T-helper 1 cell treated with Interleukin-12 subunit alpha and Interleukin-12 subunit beta and Interleukin-4 antibody, amounts not matched to agents 30 ng/mL and 1 ng/mL, for 36 hours (primary cell): ENCODE measurements at places on chromosomes 3 and 15. TPM values are rescaled to one million over a fixed set of nuclear protein-coding genes. Genes with fewer than 3 reads are reported as not detected.

CAMK2N2 gene
- total RNA-seq = 0.15 and 0.20 TPM in 2 replicates

KY gene
- not detected in 2 replicates for total RNA-seq

ZPLD1 gene
- total RNA-seq = not detected in 2 replicates

ATP10A gene
- total RNA-seq = 51.9 and 60.2 TPM in 2 replicates

CHRNA3 gene
- not detected in 2 replicates for total RNA-seq

SCN11A gene
- 0.07 and 0.12 TPM in 2 replicates for total RNA-seq

LRRC3B gene
- total RNA-seq = not detected in 2 replicates

PTPN23 gene
- 37.6 and 40.6 TPM in 2 replicates for total RNA-seq

TIGIT gene
- total RNA-seq = 2.8 and 3.6 TPM in 2 replicates

EXD1 gene
- total RNA-seq = not detected in 2 replicates

SKOR1 gene
- 0.22 TPM in 2 replicates for total RNA-seq

DNAJC19 gene
- total RNA-seq = 37.7 and 40.0 TPM in 2 replicates

ARL14 gene
- not detected in 2 replicates for total RNA-seq

CKMT1B gene
- 0.20 and 0.32 TPM in 2 replicates for total RNA-seq
